ENCODE measurements at places on chromosomes 6 and 20.
A peak's percentile ranks its signal among the peaks of the same experiment; 100 is the strongest.

GRCh38 chr6:169972101-169972651 is 220.8 kb downstream of the ERMARD start:
- DNase-seq = no peak

DNA sequence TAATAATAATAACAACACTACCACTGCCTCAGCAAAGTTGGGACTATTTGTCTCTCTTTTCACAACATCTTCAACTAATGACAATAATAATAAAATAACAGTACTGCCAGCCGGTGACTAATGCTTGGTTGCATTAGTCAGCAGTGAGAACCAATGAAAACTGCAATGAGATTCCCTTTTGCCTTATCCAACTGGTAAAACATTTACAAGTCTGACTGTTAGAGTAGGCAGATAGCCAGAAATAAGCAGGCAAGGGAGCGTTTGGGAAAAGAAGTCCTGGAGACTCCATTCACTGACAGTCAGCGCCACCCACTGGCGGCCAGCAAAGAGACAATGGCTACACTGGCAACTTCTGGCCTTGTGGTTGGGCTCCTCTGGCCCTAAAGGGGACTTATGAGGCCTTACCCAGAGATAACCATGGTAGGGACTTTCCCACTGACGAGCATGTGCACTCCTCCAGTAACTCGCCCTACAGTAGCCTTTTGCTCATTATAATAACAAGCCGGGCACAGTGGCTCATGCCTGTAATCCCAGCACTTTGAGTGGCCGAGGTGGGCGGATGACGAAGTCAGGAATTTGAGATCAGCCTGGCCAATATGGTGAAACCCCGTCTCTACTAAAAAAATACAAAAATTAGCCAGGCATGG is 3.4 kb upstream of the NSFL1C start:
- DNase-seq = no peak

GRCh38 chr6:16776394-16777017 is 15.2 kb upstream of the ATXN1 start:
- no peak for DNase-seq

DNA sequence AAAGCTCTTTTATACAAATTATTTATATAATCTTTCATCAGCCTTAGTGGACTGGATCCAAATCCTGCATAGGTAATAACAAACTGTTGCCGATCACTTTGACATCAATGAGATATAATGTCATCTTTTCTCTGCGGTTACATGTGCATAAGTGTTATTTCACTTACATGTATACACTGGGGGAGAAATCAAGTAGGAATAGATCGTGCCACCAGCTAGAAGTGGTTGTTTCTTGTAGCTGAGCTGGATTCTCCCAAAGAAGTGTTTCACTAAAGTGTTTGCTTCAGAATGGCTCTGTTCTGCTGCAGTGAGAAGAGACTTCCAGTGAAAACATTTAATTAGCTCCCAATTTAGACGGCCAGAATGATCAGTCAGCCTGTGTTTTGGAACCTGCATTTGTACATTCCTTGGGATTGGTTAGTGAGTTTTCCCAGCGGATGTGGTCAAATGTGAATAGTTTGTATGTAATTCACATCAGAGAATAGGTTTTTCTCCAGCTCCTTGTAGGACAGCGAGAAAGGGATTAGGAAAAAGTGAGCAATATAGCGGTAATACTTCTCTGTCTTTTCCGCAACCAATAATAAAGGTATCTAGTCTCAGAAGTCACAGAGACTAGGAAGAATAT is 163.1 kb upstream of the CCN2 start:
- no peak for DNase-seq

DNA sequence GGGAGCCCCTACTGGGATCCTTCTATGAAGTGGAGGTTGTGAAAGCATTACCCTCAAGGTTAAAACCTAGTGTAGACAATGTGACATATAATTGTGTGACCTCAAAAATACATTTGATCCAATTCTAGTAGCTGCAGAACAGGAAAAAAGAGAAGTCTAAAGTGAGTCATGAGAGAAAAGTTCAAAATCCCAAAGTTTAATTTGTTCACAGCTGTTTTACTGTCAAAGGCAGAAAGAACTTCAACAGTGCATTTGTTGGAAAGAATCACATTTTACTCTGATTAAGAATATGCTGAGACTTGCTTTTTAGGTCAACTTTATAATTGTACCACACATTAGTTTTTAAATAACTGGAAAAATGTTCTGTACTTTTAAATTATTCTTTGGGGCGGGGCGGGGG is 1027.4 kb upstream of the FLRT3 start:
- DNase-seq = no peak

GRCh38 chr6:45072673-45073072 is 255.5 kb upstream of the RUNX2 start:
- DNase-seq = no peak

- no peak for DNase-seq
These were observed 79.0 kb upstream of the SPACA1 start for GRCh38 chr6:87968435-87969278.

DNA sequence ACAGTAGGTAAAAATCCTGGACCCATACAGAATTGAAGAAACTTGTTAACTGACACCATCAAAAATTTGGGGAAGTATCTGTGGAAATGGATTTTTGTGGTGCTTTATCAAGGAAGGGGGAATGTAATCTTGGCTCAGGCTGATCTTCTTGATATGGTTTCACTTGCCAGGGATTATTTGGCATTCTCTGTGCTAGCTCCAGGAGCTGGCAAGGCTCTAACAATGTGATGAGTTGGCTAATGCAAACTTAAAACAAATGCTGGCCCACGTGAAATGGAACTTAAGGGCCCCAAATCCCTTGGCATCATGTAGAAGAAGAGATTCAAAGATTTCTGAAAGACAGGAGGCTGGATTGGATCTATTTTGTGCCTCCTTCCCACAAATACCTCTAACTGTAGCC is 13.1 kb downstream of the KCNS1 start:
- no peak for DNase-seq

DNA sequence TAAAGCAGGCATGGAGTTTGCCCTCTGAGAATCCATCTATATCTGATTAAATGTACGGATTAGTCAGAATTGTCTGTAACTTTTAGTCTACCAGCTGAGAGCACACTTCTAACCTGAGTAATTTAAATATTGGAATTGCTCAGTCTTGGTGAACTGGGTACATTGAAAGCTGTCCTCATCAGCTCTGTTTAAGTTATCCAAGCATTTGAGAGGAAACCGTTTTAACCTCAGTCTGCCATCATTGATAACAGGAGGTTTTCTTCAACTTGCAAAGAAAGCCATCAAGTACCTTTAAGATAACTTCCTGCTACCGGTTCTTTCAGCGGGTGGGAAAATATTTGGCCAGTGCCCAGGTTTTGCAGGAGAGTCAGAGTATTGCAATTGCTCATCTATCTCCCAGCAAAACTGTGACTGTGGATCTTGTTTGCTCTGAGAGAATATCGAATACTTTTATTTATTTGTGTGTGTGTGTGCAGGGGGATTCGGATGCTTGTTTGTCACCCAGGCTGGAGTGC is 31.1 kb upstream of the F13A1 start:
- DNase-seq = no peak

- no peak for DNase-seq
These were observed 7.4 kb downstream of the AAR2 start for GRCh38 chr20:36243726-36244125.

- no peak for DNase-seq
These were observed 81.5 kb downstream of the SHLD1 start for GRCh38 chr20:5831539-5832237.

- no peak for DNase-seq
These were observed 167.7 kb downstream of the DOK5 start for GRCh38 chr20:54642864-54643667.

DNA sequence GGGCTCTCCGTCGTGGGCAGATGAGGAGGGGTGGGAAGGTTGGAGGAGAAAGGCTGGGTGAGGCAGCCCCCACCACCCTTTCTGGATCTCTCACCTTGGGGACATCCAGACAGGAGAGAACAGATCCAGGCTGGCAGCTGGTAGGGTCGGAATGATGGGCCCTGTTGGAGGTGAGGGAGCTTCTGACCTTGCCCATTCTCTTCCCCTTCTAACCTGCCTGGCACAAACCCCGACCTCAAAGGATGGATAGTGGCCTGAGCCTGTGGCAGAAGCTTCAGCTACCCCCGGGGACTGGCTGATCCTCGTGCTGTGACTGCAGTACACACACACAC is 6.0 kb upstream of the NPBWR2 start:
- DNase-seq = no peak

- no peak for DNase-seq
These were observed 46.3 kb downstream of the SHLD1 start for GRCh38 chr20:5796331-5797040.

GRCh38 chr20:50663095-50663821 is 28.1 kb downstream of the RIPOR3 start:
- no peak for DNase-seq

DNA sequence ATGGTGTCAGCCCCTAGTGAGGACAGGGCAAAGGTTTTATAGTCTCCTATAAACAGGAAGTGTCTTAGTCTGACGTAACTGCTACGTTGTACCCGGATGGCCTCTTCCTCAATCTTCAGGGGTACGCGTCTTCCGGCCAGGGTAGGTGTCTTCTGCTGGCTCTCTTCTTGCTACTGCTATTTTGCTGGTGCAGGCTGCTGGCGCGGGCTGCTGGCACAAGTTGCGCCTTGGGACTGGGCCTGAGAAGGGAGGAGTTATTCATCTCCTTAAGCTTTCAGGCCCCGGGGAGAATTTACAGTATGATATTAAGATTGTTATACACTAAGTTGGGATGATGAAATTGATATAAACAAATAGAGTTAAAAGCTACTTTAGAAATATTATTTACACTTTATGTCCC is 74.4 kb downstream of the HDGFL1 start:
- DNase-seq = no peak

DNA sequence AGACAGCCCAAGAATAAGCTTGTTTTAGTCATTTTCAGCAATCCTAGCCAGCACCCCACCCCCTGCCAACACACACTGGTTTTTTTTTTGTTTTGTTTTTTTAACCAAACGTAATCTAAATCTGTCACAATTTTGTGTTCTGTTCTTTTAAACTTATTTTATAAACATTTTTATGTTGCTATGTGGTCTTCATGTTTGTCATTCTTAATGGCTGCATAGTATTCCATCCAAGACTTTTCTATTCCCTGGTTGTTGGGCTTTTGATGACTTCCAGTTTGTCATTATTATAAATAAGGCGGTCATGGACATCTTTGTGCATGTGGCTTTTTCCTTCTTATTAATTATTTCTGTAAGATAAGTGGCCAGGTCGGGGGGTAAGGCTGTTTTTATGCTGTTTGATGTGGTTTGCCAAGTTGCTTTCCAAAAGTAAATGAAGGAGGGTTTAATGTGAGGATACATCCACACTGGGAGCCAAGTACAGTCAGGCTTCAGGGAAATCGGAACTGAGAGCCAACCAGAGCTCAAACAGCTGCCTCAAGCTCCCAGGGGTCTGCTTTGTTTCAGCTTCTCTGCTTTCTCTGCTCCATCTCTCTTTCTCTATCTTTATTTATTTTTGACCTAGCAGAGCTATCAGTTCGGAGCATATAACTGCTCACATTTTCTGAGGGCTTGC is 125.8 kb downstream of the VEGFA start:
- no peak for DNase-seq

- peak; percentile 10 for DNase-seq
These were observed 121.9 kb downstream of the MTHFD1L start for GRCh38 chr6:150987371-150987828.

DNA sequence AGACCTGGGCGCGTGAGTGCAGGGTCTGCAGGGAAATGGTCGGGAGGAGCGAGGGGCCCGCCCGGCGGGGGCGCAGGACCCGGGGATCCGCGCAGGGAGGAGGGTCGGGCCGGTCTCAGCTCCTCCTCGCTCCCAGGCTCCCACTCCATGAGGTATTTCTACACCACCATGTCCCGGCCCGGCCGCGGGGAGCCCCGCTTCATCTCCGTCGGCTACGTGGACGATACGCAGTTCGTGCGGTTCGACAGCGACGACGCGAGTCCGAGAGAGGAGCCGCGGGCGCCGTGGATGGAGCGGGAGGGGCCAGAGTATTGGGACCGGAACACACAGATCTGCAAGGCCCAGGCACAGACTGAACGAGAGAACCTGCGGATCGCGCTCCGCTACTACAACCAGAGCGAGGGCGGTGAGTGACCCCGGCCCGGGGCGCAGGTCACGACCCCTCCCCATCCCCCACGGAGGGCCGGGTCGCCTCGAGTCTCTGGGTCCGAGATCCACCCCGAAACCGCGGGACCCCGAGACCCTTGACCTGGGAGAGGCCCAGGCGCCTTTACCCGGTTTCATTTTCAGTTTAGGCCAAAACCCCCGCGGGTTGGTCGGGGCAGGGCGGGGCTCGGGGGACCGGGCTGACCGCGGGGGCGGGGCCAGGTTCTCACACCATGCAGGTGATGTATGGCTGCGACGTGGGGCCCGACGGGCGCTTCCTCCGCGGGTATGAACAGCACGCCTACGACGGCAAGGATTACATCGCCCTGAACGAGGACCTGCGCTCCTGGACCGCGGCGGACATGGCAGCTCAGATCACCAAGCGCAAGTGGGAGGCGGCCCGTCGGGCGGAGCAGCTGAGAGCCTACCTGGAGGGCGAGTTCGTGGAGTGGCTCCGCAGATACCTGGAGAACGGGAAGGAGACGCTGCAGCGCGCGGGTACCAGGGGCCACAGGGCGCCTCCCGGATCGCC is 54.2 kb upstream of the HLA-A start:
- DNase-seq = peak; percentile 67

GRCh38 chr6:79408256-79408974 is 128.8 kb downstream of the LCA5 start:
- DNase-seq = no peak

DNA sequence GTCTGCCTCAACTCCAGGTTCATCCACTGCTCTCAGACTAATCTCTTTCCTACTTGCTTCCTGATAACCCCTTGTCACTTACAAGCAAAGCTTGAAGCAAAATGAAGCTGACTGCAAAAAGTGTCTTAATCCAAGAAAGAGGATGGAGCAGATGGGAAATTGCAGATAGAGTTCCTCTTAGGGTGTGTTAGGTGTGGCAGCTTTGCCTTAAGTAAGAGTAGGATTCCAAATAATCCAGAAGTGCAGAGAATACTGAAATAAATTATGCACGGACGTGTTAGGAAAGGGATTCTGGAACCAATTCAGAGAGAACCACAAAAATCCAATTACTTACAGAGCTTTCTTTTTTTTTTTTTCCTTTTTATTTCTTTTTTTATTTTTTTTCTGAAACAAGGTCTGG is 6.1 kb upstream of the RPL7L1 start:
- DNase-seq = no peak

DNA sequence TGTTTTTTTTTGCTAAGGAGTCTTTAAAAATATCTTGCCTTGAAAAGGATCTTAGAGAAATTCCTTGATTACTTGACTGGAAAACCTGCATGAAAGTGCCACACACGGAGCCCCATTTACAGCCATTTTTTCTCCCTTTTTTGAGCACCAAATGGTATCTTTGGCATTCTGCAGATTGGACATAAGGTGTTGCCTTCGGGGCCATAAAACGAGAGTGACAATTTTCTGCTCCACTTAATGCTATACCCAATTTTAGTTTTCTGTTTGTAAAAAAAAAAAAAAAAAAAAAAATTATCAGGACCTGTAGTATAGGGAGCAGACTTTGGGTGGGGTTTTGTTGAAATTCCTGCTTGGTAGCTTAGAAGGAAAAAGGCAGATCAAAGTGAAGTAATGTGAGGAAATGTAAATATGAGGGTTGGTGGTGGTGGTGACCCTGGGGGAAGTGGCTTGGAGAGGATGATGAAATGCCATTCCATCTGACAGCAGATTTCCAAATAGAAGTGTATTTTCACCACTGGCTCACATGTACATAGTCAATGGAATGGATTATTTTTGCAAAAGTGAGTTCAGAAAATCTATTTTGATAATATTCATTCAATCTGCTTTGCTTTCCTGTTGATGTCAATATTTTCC is 212.1 kb upstream of the SOX4 start:
- no peak for DNase-seq

All from activated CD4-positive, CD25-positive, alpha-beta regulatory T cell treated with anti-CD3 and anti-CD28 coated beads, Interleukin-2, amount 50 U/mL, for 16 hours (primary cell).